B cell (primary cell): ENCODE measurements at places on chromosomes 11 and 22. TPM values are rescaled to one million over a fixed set of nuclear protein-coding genes. Genes with fewer than 3 reads are reported as not detected.
A peak's percentile ranks its signal among the peaks of the same experiment; 100 is the strongest.

FAM227A gene
- total RNA-seq = 0.57 and 1.1 TPM in 2 replicates

TTC12 gene
- total RNA-seq = 47.3 and 63.8 TPM in 2 replicates

KRTAP5-10 gene
- 0.27 TPM in 1 of 2 replicates, not detected in the other for total RNA-seq

OR51B2 gene
- total RNA-seq = not detected in 2 replicates

SCN2B gene
- total RNA-seq = not detected in 2 replicates

PLXNB2 gene
- total RNA-seq = 30.3 and 31.4 TPM in 2 replicates

PAMR1 gene
- total RNA-seq = not detected in 2 replicates

CCDC15 gene
- 1.8 TPM in 2 replicates for total RNA-seq

FIBP gene
- 59.8 and 63.4 TPM in 2 replicates for total RNA-seq

TPBGL gene
- total RNA-seq = not detected in 2 replicates

NEFH gene
- total RNA-seq = 0.10 and 0.19 TPM in 2 replicates

- DNase-seq = no peak
Measured at GRCh38 chr11:6681505-6681904, 1.6 kb downstream of the MRPL17 start.

DNA sequence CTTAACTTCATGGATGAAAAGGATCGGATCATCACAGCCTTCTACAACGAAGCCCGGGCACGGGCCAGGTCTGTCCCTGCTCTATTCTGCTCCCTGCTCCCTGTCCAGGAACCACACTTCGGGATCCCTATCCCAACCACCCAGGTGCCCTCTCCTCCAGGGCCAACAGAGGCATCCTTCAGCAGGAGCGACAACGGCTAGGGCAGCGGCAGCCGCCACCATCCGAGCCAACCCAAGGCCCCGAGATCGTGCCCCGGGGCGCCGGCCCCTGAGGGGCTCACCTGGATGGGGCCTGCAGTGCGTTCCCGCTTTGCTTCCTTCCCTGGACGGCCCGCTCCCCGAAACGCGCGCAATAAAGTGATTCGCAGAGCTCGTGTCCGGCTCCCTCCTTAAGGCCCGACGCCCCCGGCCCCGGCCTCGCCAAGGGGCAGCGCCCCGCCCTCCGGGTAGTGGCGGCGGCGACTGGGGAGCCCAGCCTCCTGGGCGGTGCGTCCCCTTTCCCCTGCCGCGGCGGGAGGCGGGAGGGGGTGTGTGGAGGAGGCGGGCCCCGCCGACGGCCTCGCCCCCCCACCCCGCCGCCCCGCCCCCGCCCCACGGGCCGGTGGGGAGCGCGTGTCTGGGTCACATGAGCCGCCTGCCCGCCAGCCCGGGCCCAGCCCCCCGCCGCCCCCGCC is at the start of gene VEGFB:
TSS of gene VEGFB (plus strand) at position 672 of the 674 bp plus-strand sequence. CDS start 250 bp downstream, outside the sequence.
- DNase-seq = peak; percentile 81

DNA sequence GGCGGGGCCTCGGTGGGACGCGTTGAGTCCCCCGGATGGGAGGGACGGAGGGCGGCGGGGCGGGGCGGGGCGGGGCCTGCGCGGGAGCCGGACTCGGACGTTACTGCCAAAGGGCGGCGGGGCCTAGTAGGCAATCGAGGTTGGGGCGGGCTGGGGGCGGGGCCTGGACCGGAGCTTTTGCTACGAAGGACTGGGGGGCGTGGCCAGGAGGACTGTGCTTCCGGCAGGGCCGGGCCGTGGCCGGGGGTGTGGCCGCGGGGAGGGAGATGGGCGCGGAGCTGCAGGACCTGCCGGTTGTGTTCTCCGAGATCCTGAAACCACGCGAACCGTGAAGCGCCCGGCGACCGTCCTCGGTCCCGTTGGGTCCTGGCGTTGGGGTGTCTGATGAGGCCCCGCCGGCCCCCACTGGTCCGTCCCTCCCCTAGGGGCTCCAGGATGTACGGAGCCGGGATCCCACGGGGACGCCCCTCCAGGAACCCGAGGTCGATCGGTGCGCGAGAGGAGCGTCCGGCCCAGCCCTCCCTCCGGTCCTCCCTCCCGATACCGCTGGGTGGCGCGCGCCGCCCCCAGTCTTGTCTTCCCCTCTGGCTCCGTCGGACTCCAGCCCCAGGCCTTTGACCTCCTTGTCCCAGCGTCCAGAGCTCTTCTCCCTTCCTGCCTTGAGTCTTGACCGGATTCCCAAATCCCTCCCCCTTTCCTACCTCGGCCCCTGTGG is 648 bp upstream of the NUDT8 start:
- peak; percentile 97 for DNase-seq

DNA sequence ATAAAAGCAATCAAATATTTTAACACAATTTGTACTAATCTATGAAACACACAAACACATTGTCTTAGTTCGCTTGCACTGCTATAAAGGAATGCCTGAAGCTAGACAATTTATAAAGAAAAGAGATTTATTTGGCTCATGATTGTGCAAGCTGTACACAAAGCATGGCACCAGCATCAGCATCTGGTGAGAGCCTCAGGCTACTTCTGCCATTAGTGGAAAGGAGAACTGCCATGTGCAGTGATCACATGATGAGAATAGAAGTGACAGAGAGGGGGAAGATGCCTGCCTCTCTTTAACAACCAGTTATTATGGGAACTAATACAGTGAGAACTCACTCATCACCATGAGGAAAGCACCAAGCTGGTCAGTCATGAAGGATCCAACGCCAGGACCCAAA is 105.1 kb downstream of the GUCY1A2 start:
- DNase-seq = no peak

DNA sequence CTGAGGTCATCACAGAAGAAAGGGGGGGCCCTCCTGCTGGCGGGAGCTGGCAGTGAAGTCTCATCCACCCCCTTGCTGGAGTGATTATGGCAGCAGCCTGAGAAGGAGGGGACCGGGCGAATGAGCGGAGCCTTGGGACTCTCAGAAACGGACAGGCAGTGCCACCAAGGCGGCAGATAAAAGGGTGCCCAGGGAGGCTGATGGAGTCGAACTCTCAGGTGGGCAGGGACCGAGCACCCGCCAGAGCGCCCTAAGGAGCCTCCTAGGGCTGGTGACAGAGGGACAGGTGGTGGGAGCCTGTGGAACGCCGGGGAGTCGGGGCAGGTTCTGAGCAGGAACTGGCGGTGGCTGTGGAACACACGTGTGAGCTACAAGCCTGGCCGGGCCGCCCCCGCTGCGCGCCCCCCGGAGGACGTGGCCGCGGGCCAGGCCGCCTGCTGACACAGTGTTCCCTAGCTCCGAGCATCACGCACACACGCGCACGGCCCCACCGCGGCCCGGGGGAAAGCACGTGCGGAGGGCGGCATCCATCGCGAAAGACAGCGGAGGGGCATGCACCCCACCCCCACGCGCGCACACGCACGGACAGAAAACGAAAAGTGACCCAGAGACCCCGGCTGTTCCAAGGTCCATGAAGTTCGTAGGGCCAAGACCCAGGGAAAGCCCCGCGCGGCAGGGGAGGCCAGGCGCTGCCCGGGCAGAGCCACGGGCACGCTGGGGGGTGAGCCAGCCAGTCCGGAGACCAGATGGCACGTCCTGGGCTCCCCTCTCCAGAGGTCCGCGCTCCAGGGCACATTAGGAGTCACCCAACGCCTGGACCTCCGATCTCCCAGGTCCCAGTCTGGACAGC is 1.0 kb downstream of the VWCE start:
- peak; percentile 49 for DNase-seq

- DNase-seq = peak; percentile 24
Measured at GRCh38 chr11:69950120-69950519, 128.0 kb upstream of the ANO1 start.

DNA sequence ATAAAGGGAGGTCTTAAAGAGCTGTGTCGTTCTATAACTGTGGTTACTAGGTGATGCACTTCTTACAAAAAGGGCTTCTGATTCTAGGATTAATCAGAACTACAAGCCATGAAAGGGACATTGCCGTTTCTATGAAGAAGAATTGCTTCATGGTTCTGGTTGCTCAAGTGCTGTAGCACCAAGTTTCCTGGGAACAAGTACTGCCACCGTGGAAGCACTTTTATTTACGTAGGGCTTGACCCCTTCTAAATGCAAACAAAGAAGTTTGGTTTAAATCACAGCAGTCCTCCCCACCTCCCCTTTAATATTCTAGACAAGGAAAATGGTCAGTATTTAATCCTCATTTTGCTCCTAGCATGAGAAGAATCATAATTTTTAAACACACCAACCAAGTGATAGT is 9.8 kb downstream of the YAP1 start:
- DNase-seq = no peak

DNA sequence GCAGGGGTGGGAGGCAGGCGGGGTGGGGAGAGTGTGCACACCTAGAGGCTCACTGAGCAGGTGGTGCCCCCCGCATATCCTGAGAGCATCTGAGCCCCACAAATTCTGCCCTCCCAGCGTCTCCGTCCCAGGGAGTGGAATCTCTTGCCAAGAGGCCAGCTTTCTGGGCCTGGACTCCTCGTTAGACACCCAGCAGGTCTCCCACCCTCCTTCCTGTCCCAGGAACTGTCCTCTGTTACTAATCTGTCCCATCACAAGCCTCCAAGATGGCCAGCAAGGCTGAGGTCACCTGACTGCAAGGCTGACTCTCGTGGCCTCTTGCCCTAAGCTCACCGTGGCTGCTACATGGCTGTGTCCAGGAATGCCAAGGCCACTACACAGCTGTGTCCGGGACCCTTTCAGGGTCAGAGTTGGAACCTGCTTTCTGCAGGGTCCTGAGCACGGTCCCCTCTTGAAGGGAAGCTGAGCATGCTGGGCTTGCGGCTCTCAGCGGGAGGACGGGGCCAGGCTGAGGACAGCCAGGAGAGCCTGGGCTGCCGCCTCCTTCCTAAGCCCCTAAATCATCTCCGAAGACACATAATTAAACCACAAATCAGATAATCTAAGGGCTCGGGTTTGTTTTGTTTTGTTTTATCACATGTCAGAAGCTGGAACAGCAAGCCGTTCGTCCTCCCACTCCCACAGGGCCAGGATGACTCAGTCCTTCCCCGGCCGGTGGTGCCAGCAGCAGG is 1327.3 kb downstream of the TBC1D22A start:
- DNase-seq = no peak

DNA sequence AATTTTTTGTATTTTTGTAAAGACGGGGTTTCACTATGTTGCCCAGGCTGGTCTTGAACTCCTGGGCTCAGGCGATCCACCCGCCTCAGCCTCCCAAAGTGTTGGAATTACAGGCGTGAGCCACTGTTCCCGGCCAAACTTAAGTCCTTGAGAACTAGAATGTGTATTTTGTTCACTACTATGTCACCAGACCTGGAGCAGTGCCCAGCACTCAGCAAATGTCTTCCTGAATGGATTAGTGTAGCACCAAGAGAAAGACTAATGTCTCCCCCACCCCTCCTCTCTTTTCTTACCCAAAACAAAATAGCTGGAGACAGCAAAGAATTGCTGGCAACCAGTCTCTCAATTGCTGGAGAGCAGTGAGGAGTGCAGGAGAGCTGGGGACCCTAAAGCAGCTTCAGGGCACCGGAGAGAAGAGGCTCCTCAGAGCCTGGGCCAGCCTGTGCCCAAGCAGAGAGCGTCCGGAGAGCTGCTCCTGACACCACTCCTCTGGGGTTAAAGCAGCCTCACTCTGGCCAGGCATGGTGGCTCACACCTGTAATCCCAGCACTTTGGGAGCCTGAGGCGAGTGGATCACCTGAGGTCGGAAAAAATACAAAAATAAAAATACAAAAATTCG is 14.9 kb downstream of the SLC25A18 start:
- DNase-seq = no peak

- no peak for DNase-seq
Measured at GRCh38 chr22:24494528-24495364, at the start of gene UPB1. UPB1 (plus strand) TSS chr22:24495332; CDS start chr22:24495404, 72 bp downstream.

DNA sequence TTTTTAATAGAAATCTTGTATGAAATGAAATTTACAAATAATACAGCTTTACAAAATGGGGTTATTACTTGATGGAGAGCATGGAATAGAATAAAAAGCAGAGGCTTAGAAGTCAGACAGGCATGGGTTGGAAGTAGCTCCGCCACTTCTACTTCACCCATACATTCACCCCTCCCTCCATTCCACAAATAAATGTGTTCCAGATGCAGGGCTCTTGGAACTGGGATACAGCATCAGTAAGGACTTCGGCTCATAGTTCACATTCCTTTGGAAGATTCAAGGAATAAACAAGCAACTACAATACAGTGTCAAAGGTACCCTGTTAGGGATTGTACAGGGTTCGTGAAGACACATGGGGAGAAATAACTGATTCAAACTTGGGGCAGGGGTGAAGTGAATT is 156.8 kb downstream of the WNT11 start:
- no peak for DNase-seq

DNA sequence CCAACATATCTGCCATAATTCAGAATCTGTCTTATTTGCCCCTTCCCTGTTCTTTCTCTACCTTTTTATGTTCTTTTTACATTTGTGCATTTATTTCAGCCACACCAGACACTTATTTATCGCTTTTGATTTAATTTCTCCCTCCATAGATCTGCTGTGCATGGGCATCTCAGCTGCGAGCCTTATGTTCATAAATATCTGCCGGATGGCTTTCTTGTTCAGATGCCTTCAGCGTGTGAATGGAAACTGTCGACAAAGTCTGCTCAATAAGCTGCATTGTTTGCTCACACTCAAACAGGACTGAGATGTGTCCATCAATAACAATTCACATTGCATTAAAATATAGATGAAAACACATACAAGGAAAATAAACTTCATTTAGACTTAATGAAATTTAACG is 374.6 kb upstream of the FAT3 start:
- no peak for DNase-seq

DNA sequence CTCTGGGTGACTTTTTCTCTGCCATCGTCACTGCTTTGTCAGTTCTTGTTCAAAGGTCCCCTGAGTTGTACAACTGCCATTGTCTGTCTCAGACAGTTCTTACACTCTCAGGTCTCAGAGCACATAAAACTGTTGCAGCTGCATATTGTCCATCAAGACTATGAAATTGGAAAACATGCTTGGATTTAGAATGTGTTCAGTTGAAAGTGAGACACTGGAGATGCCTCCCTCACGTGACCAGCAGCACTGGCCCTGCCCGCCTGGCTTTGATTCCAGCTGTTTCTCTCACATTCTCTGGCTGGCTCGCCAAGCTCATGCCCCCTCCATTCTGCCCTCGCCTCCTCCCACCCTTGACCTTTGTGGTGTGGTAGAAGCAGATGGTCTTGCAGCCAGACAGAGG is 244.2 kb downstream of the NTM start:
- DNase-seq = no peak

- DNase-seq = no peak
Measured at GRCh38 chr11:8671193-8671612, 11.3 kb downstream of the TRIM66 start.

- DNase-seq = peak; percentile 30
Measured at GRCh38 chr22:28798810-28799605, 1.4 kb downstream of the XBP1 start.

DNA sequence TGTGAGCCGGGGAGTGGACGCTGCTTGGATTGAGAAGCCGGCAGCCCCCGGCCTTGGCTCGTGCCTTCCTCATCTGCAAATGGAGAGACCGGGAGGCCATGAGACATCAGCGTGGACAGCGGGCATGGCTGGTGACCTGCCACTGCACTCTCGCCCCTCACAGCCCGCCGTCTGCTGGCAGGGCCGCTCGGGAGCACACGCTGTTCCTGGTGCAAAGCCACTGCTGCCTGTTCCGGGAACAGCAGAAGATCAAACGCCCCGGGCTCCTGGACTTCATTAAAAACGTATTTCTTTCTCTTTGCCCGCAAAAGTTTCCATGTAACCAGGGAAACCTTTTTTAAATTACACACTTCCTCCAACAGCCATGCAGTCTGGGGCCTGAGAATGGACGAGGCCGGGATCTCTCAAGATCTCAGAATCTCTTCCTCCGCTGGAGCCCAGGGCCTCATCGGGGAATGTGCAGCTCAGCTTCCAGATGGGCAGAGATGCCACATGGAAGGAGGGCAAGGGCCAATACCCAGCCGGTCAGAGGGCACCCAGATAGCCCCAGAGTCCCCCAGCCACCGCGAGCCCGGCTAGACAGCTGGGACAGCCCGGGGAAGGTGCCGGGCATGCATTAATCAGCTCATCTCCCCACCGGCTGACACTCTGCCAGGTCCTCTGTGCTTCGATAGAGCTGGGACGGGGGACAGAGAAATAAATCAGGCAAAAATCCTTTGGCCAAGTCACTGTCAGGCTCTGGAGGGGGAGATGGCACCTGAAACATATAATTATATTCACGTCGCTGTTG is 62.8 kb upstream of the PRR5 start:
- DNase-seq = no peak
